Karpas-422 (cell line): ENCODE measurements at places on chromosomes 3 and 15.
A peak's percentile ranks its signal among the peaks of the same experiment; 100 is the strongest.

DNA sequence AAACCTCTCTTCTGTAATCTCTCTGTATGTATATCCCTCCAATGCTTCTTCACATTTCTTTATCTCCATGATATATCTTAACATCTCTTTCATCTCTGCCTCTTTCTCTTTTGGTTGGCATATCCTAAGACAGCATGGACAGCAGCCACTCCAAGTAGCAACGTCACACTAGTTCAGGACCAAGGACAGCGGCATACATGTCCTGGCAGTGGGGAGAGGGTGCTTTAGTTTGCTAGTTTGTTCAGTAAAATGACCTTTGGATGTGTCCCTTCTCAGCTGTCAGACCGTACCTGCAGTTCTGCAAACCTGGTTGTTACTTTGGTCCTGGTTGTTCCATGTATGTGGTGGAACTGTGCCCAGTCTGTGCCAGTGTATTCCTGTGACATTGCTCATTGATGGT lies 225.6 kb upstream of the ROPN1 start:
- DNase-seq, result peak; percentile 80

DNA sequence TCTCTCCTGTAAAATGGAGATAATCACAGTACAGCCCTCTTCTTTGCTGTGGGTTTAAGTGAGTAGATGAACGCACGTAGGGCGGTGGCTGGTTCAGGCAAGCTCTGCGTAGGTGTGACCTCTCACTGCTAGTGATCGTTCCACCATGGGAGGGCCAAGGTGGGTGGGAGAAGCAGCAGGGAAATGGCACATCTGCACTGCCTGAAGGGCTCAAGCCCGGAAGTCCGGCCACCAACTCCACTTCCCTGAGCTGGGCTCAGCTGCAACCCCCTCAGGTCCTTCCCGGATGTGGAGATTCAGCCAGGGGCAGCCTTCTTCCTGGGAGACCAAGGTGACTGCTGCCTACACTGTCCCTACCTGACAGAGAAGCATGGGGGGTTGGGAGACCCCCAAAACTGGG lies 102.9 kb downstream of the ADCY5 start:
- DNase-seq, result no peak

GRCh38 chr3:58609990-58610389 lies 32.8 kb upstream of the FAM107A start:
- DNase-seq, result no peak

DNA sequence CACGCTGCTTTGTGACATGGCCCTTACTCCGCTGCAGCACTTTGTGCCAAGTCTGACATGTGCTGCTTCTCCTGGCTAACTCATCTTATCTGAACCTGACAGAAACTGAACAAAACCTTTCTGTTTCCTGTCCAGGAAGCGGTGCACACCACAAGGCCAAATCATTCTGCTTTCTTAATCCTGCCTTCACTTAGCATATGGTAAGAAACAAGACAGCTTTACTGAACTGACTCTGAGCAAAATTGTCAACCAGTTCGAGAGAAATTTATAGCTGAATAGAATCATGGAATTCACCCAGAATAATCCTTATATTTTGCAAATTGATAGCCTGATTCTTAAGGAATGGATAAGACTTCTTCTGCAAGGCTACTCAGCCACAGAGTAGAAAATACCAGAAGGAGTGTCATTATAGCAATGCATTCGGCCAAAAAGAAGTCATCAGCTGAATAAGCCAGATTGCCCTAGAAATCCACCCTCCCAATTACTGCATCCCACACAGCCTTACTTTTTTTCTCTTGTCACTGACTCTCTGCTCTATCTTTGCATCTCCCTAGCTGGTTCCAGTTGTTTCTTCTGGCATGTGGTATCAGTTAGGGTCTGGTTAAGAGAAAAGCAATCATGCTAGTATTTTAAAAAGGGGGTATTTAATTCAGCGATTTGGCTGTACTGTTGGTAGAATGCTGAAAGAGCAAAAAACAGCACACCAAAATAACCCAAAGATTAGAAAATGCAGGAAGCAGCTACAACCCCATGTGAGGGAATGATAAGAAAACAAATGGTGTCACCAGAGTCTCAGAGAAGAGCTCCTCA lies 41.6 kb upstream of the STRIT1 start:
- DNase-seq, result no peak

- DNase-seq, result no peak
These were observed 1.6 kb downstream of the INSYN1 start for GRCh38 chr15:73751511-73751898.

GRCh38 chr15:67082007-67082536 lies 16.7 kb downstream of the SMAD3 start:
- DNase-seq, result no peak

DNA sequence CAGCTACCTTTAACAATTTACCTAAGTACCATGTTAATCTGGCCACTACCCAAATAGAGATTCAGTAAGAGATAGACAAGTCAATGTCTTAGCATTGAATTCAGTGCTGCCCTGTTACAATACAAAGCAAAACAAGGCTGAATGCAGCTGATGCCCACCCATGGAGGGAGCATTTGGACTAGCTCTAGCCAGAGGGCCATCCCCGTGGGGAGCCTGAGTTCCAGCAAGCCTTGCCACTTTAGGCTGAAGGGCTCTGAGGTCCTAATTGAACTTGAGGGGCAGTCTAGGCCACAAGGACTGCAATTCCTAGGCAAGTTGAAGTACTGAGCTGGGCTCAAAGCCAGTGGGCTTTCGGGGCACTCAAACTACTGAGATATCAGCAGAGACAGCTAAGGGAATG lies 265.9 kb downstream of the EFHB start:
- no peak for DNase-seq

- no peak for DNase-seq
These were observed 125.5 kb upstream of the ABHD17C start for GRCh38 chr15:80569656-80570055.

DNA sequence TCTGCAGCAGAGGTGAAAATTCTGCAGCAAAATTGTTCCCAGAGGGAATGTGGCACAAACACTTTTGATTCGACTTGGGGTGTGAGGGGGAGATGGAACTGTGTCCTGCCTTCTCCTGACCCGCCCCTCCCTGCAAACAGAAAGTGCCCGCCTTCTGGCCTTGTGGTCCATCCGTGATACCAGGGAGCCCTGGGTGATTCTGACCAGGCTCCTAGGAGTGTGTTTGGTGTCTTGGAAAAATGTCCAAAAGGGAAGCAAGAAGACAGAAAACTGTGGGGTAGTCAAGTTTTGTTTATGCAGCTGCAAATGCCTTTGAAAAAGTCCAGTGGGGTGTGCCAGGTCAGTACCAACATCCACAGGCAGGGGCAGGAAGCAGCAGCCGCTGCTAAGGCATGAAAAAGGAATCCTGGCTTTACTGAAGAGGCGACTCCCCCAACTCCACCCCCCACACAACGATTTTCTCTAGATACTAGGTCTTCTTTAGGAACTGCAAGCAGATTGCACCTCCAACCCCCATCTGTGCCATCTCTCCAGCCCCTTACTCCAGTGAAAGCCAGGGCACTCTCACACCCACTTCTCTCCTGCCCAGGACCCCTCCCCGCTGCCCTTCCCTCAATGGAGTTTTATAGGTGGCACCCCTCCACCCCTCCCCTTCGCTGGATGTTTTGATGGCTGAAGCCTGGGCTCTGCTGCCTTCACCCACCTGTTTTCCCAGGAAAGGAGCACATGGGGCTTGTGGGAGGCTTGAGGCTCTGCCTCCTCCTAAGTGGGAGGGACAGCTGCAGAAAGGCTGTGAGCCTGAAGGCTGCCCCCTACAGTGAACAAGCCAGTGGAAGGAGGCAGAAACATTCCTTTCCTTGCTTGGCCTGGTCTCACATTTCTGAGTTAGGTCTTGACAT lies 82.4 kb upstream of the HERC1 start:
- peak; percentile 71 for DNase-seq

GRCh38 chr3:107916171-107916570 lies 174.7 kb downstream of the CD47 start:
- DNase-seq, result no peak
